ENCODE measurements at places on chromosomes 3 and 15. TPM values are rescaled to one million over a fixed set of nuclear protein-coding genes. Genes with fewer than 3 reads are reported as not detected.
A peak's percentile ranks its signal among the peaks of the same experiment; 100 is the strongest.

DNA sequence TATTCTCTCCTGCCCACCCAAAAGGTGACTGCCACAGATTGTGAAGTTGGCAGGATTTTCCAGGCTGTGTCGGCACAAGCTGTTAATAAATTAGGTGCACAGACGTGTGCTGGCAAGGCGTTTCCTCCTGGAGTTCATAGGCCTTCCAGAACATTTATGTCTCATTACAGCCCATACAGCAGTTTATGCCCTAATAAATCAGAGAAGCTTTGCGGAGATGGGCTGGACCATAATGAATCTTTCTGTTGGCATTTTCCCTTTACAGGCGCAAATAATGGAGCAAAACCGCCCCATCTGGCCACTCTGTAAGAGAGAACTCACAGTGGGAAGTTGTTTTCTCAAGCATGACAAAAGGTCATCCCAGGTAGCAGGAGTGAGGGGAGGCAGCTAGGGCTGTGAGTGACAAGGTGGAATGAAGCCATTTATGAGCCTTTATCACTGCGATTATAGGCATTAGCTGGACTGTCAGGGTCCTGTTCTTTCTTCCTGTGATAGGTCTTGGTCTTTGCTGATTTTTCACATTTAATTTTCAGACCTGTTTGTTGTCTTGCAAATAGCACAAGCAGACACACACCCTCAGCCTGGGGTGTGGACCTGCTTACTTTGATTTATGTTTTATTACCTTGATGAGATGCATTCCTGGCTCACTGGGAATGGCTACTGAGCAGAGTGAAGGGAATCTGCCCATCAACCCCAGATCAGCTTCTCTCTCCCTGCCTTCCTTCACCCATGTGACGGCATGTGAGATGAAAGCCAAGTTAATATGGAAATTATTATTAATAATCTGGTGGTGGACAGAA, 257.5 kb downstream of the LRTM1 start:
- no peak for DNase-seq

Gene ZBBX
- total RNA-seq = not detected

DNA sequence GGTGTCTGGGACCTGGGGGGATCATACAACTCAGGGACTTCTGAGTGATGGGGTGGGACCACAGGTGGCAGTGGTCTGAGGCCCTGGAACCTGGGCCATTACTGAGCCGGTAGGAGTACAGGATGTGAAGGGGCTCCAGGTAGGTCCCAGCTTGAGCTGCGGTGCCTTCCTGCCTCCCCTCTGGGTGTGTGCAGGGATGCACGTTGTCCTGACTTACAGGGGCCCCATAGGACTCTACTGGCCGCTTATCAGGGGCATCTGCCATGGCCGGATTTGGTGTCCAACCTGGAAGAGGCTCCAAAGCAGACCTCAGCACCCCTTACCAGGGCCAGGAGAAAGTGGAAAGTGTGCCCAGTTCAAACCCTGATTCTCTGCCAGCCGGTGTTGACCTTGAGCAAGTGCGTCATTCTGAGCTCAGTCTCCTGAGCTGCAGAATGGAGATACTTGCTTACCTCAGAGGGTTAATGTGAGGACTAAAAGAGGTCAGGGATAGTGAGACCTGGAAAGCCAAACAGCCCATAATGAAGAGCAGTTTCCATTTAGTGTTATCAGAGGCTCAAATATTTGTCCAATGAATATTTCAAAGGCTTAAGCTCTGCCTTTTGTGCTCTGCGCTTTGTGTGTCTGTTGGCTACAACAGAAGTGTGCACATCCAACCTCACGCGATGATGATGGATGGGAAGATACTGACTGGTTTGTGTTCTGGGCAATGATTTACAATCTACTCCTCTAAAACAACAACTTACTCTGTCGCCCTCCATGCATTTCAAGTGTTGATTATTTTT, 35.4 kb upstream of the ESYT3 start:
- DNase-seq = no peak

- no peak for DNase-seq
Observed at GRCh38 chr15:62653122-62653521, 389.4 kb upstream of the TPM1 start.

GRCh38 chr15:40051616-40052415, 12.8 kb upstream of the SRP14 start:
- DNase-seq = no peak

GRCh38 chr15:99213187-99213811, 36.1 kb downstream of the TTC23 start:
- peak; percentile 84 for DNase-seq
